ENCODE measurements at places on chromosomes 7 and 10.

GRCh38 chr7:101843293-101844271, 26.2 kb downstream of the CUX1 start:
- DNase-seq = no peak

DNA sequence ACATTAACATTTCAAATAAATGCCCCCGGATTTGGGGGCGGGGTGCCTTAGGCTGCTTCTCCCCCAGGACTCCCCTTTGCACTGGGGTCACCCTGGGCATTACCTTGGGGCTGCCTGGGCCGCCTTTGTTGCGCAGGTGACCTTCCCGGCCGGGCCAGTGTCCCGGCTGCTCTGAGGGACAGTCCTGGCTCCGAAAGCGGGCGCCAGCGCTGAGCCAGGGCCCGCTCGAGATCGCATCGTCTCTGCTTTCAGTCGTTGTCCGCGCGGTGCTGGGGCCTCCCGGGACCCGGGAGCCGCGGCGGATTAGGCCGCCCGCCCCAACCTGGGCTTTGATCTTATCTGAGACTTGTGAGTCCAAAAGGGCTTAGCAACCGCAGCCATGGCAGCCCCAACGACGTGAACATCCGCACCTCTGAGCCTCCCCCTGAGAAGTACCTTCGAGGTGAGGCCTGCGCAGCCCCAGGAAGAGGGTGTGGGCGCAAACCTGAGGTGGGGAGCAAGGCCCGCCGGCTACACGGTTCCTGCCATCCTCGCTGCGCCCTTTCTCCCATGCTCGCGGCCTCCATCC, 14.8 kb upstream of the WAPL start:
- peak; percentile 20 for DNase-seq

DNA sequence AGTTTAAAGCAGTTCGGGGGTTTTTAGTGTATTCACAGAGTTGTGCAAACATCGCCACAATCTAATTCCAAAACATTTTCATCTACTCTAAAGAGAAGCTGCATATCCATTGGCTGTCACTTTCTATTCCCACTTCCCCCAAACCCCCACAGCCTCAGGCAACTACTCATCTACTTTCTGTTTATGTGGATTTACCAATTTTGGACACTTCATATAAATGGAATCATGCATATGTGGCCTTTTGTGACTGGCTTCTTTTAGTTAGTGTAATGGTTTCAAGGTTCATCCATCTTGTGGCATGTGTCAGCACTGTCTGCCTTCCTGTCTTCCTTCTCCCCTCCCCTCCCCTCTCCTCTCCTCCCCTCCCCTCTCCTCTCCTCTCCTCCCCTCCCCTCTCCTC, 78.5 kb upstream of the FZD1 start:
- no peak for DNase-seq

DNA sequence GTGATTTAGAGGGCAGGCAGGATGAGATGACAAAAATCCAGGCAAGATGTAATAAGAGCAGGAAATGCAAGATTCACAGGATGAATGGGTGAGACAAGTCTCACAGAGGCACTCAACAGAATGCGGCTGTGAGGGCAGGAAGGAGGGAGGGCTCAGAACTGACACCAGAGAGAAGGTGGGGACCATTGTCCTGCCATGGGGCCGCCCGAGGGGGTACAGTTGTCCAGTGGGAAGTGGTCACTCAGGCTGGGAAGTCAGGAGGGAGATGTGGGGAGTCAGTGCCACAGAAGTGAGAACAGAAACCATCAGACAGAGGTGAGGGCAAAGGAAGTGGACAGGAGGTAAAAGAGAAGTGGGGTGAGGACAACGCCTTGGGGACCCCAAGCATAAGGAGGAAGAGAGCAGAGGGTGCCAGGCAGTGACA, 8.9 kb downstream of the HIP1 start:
- no peak for DNase-seq

GRCh38 chr7:107703219-107703618, 40.7 kb upstream of the CBLL1 start:
- DNase-seq = no peak
